ENCODE measurements at places on chromosomes 13 and 19. TPM values are rescaled to one million over a fixed set of nuclear protein-coding genes. Genes with fewer than 3 reads are reported as not detected.

DNA sequence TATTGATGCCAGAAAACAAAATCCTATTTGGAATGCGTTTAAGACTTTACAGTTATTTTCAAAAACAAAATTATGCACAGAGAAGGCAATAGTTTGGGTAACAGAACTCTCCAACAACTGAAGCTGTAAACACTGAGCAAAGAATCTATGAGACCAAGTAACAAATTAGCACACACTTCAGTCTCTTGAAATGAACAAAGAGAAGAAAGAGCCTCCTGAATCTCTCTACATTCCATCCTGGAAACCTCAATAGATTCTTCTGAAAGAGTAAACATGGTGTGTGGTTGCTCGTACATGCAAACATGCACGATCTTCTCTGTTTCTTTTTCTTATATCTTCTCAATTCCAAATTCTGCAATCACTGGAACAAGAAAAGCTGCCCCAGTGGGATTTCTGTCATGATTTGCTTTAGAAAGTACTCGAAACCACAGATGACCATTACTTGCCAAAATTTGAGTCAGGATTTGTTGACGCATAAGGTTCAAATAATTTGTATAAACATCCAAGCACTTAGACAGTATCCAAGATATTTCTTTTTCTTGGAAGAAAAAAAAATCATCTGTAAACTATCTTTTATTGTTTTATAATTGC lies 137.9 kb upstream of the DACH1 start:
- DNase-seq = no peak
- H3K4me1 ChIP-seq = no peaks in the 10 kb centered on the region
- H3K27me3 ChIP-seq = no peaks in the 10 kb centered on the region
- no peak overlapping the region for H3K4me3 ChIP-seq
- no peak overlapping the region for H3K27ac ChIP-seq

DNA sequence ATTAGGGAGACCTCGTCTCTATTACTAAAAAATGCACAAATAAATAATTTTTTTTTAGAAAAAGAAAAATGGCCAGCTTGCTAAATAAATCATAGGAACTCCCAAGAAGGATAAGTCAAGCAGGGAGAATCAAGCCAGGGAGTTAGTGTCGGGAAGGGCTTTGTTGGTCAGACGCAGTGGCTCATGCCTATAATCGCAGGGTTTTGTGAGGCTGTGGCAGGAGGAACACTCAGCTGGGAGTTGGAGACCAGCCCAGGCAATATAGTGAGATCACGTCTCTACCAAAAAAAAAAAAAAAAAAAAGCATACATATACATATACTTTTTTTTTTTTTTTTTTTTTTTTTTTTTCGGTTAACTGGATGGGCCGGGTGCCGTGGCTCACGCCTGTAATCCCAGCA lies 9.0 kb downstream of the NACC1 start:
- no peak overlapping the region for H3K4me3 ChIP-seq
- no peaks in the 10 kb centered on the region for H3K27me3 ChIP-seq
- H3K4me1 ChIP-seq = no peaks in the 10 kb centered on the region
- no peak for DNase-seq
- no peaks in the 10 kb centered on the region for H3K36me3 ChIP-seq
- H3K27ac ChIP-seq = no peak overlapping the region

DNA sequence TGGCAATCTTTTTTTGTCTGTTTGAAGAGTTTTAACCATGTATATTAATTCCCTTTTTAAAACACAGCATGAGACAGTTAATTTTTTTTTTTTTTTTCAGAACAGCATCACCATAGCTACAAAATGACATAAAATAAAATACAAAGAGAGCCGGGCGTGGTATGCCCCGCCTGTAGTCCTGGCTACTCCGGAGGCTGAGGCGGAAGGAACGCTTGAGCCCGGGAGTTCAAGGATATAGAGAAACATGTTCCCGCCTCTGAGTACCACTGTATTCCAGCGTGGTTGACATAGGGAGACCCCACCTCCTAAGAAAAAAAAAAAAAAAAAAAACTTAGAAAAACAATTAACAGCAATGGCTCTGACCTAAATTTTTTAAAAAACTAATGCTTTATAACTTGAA lies 10.0 kb upstream of the INSR start:
- H3K27me3 ChIP-seq = no peaks in the 10 kb centered on the region
- no peak overlapping the region for H3K27ac ChIP-seq
- no peaks in the 10 kb centered on the region for H3K36me3 ChIP-seq

DNA sequence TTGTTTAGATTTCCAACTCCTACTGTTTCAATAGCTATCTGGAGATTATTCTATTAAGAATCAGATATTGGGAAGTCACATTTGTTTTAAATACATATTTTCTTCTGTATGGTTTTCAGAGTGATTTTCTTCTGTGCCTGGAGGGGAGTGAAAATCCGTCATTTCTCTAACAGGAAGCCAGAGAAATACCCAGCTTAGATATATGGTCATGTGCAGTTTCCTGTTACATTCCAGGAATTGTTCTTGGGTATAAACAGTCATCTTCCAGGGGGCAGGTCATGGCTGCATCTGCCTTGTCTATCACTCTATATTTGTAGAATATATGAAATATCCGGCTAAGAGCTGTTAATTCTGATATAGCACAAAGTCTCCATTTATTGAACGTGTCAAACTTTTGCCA lies 77.5 kb upstream of the MIR17HG start:
- DNase-seq = no peak
- no peaks in the 10 kb centered on the region for H3K27me3 ChIP-seq
- H3K4me1 ChIP-seq = no peaks in the 10 kb centered on the region

GRCh38 chr19:33797802-33798671 lies 1.4 kb downstream of the KCTD15 start:
- H3K4me3 ChIP-seq = peak overlapping the region; percentile 90
- H3K27me3 ChIP-seq = peaks cover 18% of the 10 kb centered on the region
- H3K27ac ChIP-seq = peak overlapping the region; percentile 91

DNA sequence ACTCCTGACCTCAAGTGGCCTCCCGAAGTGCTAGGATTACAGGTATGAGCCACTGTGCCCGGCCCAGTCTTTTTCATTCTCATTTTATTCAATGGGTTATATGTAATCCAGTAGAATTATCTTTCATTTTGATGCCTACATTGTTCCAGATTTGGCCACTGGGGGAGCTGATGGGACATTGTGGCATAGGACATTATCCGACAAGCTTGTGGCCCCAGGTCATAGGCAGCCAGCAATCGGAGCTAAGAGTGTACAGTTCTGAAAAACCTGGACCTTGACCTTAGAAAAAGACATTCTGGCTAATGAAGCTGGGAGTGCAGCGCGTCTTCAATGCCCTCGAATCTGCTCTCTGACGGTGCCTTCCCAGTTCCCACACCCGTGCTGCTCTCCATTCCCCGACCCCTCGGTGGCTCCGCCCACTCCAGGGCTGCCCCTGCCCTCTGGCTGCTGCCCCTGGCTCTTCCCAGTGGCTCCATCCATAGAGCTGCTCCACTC lies 108.7 kb downstream of the TEX29 start:
- no peak for DNase-seq
- H3K27ac ChIP-seq = no peak overlapping the region
- H3K4me3 ChIP-seq = no peak overlapping the region

DNA sequence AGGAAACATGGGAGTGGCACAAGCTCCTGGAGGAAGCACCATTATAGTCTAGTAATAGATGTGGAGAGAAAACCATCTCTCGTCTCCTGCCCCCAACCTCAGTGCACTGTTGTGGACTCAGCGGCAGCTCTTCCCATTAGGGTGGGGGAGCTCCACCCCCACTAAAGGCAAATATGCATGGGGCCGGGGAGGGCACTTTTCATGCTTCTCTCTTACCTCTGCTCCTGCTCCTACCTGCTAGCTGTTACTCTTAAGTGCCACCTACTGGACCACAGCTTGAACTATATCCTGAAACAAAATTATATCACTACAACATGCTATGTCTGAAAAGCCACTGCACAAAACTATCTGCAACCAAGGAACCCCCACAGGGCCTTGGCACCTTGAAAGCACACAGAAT lies 112.6 kb upstream of the DACH1 start:
- H3K4me1 ChIP-seq = no peaks in the 10 kb centered on the region
- no peak overlapping the region for H3K4me3 ChIP-seq
- no peaks in the 10 kb centered on the region for H3K36me3 ChIP-seq
- no peaks in the 10 kb centered on the region for H3K27me3 ChIP-seq
- no peak overlapping the region for H3K27ac ChIP-seq

- H3K4me3 ChIP-seq = no peak overlapping the region
- H3K4me1 ChIP-seq = no peaks in the 10 kb centered on the region
- no peak overlapping the region for H3K27ac ChIP-seq
- no peaks in the 10 kb centered on the region for H3K36me3 ChIP-seq
These were observed 41.7 kb downstream of the TNFSF11 start for GRCh38 chr13:42615691-42616090.

- H3K27ac ChIP-seq = no peak overlapping the region
- DNase-seq = no peak
- H3K4me1 ChIP-seq = no peaks in the 10 kb centered on the region
- no peaks in the 10 kb centered on the region for H3K36me3 ChIP-seq
These were observed 92.8 kb downstream of the SHISA2 start for GRCh38 chr13:25958986-25959385.

GRCh38 chr19:57830071-57830602 lies at the start of gene ZNF587B:
Gene ZNF587B, plus strand, starts transcription at chr19:57830299. Its CDS starts 230 bp downstream, at chr19:57830529.
- peaks cover 7% of the 10 kb centered on the region for H3K4me1 ChIP-seq
- H3K27ac ChIP-seq = peak within 1 kb of the TSS; percentile 65
- peak; percentile 84 for DNase-seq
- H3K36me3 ChIP-seq = no peaks in the 10 kb centered on the region
- peak within 1 kb of the TSS; percentile 5 for H3K4me3 ChIP-seq

- peaks cover 100% of the 10 kb centered on the region for H3K4me1 ChIP-seq
- H3K36me3 ChIP-seq = no peaks in the 10 kb centered on the region
- no peak overlapping the region for H3K4me3 ChIP-seq
- DNase-seq = peak; percentile 88
- peak overlapping the region; percentile 82 for H3K27ac ChIP-seq
- H3K27me3 ChIP-seq = no peaks in the 10 kb centered on the region
These were observed 9.6 kb downstream of the MYO1F start for GRCh38 chr19:8567522-8568172.

SYT5 gene
- not detected for total RNA-seq

C19orf85 gene
- total RNA-seq = not detected
